ENCODE measurements at places on chromosomes 1 and 21.
A peak's percentile ranks its signal among the peaks of the same experiment; 100 is the strongest.

GRCh38 chr1:170097449-170097948 is 23.0 kb upstream of the KIFAP3 start:
- no peak for DNase-seq

- DNase-seq, result no peak
Observed at GRCh38 chr1:57367945-57368344, 55.9 kb downstream of the DAB1 start.

DNA sequence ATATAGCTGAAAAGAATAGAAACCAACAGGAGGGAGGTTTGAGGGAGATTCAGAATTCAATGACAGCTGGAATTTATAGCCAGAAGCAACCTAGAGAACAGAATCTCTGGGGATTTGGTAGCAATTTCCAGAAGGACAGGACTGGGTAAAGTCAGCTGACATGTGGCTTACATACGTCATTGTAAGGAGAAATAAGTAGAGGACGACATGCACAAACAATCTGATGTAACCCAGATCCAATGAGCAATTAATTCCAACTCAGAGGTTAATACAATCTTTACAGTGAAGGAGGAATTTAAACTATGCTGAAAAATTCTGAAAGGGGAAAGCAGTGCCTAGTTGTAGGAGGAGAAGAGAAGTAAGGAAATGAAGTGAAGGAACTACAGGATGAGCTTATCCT is 383.9 kb downstream of the PTBP2 start:
- DNase-seq, result no peak

DNA sequence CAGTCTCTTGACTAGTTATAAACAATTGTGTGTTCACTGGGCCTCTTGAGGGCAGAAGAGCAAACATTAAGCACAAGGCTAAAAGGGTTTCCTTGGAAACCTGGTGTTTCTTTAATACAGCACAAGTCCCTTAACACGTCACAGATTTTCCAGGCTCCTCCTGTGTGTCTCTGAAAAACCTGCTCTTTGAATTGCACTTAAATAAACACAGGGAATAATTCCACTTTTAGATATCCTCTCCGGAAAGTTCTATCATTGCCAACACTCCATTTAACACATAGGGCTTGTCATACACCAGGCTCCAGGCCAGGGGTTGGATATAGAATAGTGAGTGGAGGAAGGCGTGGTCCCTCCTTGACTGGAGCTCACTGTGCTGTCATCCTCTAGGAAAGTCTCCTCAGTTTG is 442.6 kb downstream of the DSCAM start:
- DNase-seq, result no peak

- DNase-seq, result no peak
Observed at GRCh38 chr1:69643266-69643665, 75.5 kb downstream of the LRRC7 start.

DNA sequence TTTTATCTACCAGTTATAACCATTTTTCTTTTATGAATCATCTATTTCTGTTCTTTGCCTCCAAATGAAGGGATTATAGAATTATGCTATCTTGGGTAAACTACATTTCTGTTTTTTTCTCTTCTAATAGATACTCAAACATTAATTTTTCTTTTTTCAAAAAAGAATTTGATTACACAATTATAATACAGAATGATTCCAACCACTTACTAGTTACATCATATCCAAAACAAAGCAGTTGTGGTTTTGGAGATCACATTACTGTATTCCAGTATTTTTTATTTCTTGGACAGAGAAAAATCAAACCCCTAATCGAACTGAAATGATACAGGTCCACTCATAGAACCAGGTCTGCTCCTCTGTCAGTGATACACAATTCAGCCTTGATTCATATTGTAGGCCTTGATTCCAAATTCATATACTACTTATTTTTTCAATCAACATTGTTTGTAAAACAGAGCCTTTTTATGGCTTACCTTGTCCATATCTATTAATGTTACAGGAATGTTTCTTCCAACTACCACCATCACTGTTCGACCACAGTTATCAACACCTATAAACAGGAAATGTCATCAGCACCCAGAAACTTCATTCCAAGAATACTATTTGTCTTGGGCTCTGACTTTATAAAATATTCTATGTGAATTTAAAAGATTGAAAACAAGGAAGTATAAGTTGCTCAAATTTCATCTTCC is 43.2 kb downstream of the GDAP2 start:
- DNase-seq, result no peak

DNA sequence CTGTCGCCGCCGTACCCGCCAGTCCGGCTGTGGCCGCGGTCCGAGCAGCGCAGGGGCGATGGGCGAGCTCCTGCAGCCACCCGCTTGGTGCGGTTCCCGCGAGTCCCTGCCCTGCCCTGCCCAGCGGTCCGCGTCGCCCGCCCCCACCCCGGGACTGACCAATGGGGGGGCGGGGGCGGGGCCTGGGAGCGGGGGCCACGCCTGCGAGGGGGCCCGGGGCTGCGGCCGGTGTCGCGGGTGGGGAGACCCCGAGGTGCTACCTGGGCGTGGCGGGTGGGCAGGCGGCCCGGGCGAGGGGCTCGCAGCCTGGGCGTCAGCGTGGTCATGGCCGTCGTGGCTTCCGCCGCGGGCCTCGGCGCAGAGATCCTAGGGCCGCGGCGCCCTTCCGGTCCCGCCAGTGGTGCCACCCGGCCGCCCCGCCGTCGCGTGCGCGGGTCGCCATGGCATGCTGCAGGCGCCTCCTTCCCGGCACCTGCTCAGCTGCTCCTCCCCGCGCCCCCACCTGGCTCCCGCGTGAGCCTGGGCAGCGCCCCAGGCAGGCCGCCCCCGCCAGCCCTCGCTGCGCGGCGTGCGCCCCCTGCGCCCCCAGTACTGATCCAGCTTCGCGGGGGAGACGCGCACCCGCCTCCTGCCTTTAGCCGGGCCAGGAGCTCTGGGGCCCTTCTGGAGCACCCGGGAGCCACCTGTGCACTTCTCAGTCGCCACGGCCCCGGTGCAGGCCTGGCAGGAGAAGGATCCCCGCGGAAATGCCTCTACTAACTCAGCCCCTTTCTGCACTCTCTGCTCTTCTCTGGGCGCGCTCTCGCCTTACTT is at the start of gene BMP8B:
BMP8B (minus strand) TSS at position 108 of the 813 bp plus-strand sequence. CDS start 380 bp downstream, outside the sequence.
- peak; percentile 51 for DNase-seq

DNA sequence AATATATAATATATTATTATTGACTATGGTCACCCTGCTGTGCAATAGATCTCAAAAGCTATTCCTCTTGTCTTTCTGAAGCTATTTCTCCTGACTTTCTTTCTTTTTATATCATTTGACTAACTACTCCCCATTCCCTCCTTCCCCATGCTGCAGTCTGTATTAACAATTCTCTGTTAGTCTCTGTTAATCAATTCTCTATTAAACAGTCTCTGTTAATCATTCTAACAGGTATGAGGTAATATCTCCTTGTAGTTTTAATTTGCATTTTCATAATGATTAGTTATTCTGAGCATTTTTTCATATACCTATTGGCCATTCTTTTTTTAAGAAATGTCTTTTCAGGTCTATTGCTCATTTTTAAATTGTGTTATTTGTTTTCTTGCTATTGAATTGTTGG is 201.0 kb upstream of the B3GALT2 start:
- DNase-seq, result no peak

- no peak for DNase-seq
Observed at GRCh38 chr1:15944308-15945010, 31.4 kb downstream of the ZBTB17 start.

DNA sequence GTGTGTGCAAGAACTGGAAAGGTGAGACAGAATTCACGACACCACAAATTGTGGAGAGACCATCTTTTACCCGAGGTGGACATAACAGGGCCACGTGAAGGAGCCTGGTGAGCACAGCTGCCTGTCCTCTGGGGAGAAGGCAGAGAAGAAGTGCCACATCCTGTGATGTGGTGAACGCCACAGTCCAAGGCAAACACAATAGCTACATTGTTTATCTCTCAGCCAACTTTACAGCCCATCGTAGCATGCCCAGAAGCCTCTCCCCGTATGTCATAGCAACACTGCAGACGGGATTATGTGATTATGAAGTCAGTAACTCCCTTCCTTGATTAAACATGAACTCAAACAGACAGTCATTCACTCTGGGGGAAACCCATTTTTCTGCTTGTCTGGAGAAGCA is 612.2 kb downstream of the SMYD3 start:
- DNase-seq, result no peak

Measured in nucleus accumbens (tissue), 56 donors.